ENCODE measurements at places on chromosomes 12 and 14.

GRCh38 chr12:88519802-88520435 lies 60.4 kb downstream of the KITLG start:
- no peak for DNase-seq

- DNase-seq = no peak
Measured at GRCh38 chr14:60195179-60195810, 30.1 kb upstream of the DHRS7 start.

DNA sequence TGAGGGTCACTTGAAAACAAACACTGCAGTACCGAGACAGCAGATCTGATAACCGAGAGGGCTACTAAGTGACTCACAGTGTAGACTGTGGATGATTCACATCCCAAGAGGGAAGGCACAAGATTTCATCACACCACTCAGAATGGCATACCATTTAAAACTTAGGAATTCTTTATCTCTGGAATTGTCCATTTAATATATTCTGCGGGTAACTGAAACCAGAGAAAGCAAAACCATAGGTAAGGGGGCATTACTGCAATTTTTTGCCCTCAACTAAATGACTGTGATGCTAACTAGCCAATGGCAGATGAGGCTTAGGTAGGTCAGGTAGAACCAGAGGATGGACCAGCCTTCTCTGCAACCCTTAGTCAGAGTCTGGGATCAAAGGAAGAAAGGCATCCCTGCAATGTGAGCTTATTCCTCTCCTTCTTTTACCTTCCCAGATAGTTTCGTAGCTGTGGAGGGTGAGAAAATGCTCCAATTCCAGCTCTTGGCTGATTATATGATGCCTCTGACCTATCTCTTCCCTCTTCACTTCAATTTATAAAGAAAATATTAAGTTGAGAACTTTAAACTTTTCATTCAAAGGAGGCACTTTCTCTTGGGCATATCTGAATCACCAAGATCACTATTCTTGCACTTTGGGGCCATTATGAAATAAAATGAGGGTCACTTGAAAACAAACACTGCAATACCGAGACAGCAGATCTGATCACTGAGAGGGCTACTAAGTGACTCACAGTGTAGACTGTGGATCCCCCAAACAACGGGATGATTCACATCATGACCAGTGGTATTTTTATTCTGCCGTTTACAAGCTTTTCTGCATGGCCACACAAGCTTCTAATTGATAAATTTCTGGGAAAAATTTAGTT lies 6.8 kb downstream of the ART4 start:
- DNase-seq = peak; percentile 63

DNA sequence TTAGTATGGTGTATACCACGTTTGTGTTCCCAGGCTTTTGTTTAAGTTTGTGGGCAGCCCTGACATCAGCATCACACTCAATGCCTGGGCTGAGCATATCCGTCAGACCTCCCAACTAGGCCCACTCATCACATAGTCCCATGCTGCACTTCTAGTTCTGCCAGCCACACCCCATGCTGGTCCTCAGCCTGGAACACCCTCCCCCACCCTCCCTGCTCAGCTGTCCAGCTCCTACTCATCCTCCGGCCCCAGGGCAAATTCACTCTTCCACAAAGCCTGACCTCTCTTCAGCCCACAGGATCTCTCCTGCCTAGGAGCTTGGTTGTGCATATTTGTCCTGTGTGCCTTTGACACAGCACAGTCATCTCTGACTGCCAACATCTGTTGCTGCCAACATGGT lies 3.9 kb upstream of the ENDOU start:
- no peak for DNase-seq

GRCh38 chr14:103749860-103750259 lies 34.2 kb downstream of the ZFYVE21 start:
- no peak for DNase-seq

DNA sequence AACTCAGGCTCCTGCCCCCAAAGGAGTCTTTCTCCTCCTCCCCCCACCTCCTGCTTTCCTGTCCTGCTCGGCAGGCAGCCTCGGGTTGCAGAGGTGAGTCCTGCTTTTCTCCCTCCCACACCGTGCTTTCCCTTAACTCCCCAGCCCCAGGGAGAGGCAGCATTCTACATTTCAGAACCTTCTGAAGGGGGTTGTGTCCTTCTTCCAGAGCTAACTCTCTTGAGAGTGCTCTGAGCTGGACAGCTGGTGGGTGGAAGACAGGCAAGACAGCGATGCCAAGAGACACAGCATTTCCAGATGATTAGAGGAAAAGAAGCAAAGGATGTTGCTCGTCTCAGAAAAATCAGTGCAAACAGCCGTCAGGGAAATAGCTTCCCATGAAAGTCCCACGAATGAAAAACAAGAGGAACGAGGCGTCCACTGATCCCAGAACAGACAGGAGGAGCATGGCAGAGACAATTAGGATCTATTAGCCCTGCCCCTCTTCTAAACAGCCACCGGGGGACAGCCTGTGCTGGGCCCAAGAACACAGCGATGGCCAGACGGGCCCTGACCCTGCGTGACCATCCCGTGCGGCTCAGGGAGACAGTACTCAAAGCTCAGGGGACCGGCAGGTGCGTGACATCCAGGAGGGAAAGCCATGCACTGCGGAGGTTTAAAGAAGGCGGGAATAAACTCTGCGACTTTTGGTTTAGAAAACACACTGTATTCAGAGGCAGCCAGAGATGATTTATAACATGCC lies 216.5 kb upstream of the RTL1 start:
- peak; percentile 14 for DNase-seq

GRCh38 chr14:51846631-51847488 lies 13.6 kb upstream of the GNG2 start:
- peak; percentile 90 for DNase-seq

DNA sequence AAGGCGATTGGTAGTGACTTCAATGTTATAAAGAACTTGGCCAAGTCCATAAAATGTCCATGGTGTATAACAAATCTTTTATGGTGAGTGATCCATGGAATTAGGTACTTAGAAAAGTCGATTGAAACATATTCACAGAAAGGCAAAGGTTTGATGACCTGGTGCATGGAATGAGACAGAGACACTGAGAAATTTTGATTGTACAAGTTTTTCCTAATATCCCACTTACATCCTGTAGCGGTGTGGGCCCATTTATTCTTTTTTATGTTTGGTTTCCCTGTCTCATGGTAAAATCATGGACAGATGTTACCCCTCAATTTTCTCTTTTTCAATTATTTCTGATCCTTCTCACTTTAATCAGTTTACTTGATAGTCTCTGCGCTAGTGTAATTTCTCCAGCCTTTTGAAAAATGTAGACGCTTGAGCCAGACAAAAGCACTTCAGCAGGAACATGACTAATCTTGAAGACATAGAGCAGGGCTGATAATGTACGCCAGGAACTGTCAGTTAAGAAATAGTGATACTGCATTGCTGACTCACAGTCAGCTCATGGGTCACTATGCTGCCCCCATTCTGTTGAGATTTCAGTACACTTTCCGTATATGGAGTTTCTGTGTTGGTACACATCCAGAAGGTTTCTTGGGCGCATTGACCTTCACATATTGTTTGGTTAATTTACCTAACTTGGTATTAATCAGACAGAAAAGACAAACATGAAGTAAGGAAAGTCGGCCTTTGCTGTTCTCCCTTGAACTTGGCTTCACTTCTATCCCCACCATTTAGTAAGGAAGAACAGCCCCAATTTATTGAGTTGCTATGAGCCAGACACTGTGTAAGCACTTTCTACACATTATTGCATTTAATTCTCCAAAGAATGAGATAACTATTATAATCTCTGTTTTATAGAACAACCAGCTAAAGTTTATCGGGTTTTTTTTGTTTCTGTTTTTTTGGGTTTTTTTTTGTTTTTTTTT lies 841.7 kb downstream of the DIO2 start:
- DNase-seq = no peak

DNA sequence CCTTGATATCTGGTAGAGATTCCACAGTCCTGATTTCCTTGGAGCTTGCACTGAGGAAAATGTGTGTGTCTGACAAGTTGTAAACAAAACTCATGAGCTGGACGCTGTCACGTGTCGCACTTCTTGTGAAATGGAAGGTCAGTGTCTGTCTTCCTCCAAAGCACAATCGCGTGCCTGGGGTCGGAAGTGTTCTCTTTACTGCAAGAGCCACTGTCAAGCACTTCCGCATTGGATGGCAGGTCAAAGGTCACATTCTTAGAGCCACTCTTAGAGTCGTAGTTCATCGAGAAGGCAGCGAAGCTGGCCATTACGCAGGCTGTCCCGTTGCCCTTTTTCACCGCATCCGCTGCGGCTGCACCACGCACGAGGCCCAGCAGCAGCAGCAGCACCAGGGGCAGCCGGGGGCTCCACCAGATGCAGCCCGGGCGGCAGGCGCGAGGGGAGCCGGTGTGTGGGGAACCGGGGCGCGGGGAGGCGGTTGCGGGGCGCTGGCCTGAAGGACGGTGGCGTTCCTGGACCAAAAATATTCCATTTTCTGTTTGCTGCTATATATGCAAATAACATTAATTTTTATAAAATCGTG lies 45.0 kb downstream of the LRTM2 start:
- no peak for DNase-seq

Data from suppressor macrophage treated with lipopolysaccharide for 4 hours (primary cell).